ENCODE measurements at places on chromosomes 4 and X.

- no peak for DNase-seq
Measured at GRCh38 chrX:18290200-18290599, 64.3 kb downstream of the SCML2 start.

GRCh38 chrX:41603596-41603995 lies 85.2 kb upstream of the GPR34 start:
- no peak for DNase-seq

GRCh38 chr4:152156442-152156841 lies 379.4 kb downstream of the FBXW7 start:
- DNase-seq = no peak

- no peak for DNase-seq
Measured at GRCh38 chr4:53490965-53491622, 100.2 kb downstream of the LNX1 start.

- no peak for DNase-seq
Measured at GRCh38 chrX:34877436-34877835, 65.2 kb upstream of the FAM47B start.

DNA sequence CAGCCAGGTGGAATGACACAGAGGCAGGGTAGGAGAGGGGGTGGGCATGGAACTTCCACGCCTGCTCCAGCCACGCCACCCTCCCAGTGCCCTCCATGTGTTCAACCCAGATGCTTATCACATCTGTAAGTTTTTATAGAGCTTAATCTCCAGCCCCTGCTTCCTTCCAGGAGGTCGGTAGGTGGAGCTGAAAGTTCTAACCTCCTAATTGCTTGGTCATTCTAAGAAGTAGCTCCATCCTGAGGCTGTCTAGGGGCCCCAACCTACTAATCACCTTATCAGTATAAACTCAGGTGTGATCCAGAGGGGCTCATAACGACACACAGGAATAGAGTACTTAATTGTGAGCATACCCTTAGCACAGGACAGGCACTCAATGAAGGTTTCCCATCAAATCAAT lies 18.3 kb downstream of the QDPR start:
- DNase-seq = no peak

GRCh38 chrX:42149281-42149680 lies 225.9 kb upstream of the CASK start:
- no peak for DNase-seq

DNA sequence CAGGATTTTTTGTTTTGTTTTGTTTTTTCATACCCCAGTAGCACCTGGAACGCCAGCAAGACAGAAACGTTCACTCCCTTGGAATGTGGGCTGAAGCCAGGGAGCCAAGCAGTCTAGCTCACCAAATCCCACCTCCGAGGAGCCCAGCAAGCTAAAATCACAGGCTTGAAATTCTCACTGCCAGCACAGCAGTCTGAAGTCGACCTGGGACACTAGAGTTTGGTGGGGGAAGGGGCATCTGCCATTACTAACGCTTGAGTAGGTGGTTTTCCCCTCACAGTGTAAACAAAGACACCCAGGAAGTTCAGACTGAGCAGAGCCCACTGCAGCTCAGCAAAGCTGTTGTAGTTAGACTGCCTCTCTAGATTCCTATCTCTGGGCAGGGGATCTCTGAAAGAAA lies 99.6 kb upstream of the FGF16 start:
- no peak for DNase-seq

- no peak for DNase-seq
Measured at GRCh38 chrX:139691493-139691842, 16.5 kb downstream of the MCF2 start.

GRCh38 chrX:71565474-71566041 lies 12.7 kb upstream of the GCNA start:
- DNase-seq = no peak

- no peak for DNase-seq
Measured at GRCh38 chrX:39017716-39018115, 216.5 kb downstream of the MID1IP1 start.

DNA sequence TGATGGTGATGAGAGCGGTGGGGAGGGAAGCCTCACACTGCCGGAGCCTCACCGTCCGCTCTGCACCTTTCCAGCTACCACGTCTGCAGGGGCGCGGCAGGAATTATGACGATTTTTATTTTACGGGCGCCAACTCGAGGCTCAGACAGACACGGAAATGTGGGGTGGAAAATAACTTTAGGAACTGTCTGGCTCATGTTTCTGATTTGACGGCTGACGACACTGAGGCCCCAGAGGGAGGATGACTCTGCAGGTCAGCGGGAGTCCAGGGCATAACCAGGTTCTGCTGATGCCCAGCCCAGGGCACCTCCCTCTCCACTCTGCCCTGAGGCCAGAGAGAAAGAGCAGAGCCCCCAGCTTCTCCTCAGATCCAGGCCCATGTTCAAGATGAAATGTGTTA lies 43.9 kb downstream of the C4orf50 start:
- DNase-seq = no peak

DNA sequence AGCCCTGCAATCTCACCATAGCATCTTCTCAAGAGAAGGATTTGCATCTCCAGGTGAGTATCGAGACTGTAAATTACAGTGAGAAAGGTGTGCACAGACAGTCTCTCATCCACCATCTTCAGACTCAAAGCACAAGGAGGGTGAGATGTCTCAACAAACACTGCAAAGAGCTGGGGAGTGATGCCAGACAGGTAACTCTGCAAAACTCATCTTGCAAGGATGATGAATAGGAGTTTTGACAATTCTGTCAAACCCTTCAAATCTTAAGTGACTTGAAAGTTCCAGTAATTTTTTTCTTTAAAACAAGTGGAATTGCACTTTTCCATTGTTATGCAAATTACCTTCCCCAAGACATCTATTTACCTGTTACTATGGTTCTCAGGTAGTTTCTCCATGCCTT lies 277.2 kb upstream of the VCX3A start:
- no peak for DNase-seq

Data from stimulated activated CD4-positive, alpha-beta T cell treated with anti-CD3 and anti-CD28 coated beads, Interleukin-2, amount 100 ng/mL, for 4 hours (primary cell).